ENCODE measurements at places on chromosomes 11 and 22.
A peak's percentile ranks its signal among the peaks of the same experiment; 100 is the strongest.

DNA sequence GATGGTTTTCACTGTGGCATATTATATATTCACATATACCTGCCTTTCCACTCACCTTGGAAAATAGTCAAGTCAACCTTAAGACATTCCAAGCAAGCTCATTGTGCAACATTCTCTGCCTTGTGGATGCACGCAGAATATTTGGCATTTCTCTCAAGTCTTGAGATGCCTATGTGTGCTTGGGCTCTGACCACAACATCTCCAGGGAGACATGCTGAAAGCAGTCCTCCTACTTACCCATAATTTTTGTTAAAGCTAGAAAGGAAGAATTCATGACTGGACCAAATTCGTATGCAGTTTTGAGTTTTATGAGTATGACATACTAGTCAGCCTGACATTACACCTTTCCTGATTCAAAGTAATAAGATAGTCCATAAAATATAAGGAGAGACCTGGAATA lies 684.0 kb downstream of the OPCML start:
- DNase-seq: peak; percentile 48

DNA sequence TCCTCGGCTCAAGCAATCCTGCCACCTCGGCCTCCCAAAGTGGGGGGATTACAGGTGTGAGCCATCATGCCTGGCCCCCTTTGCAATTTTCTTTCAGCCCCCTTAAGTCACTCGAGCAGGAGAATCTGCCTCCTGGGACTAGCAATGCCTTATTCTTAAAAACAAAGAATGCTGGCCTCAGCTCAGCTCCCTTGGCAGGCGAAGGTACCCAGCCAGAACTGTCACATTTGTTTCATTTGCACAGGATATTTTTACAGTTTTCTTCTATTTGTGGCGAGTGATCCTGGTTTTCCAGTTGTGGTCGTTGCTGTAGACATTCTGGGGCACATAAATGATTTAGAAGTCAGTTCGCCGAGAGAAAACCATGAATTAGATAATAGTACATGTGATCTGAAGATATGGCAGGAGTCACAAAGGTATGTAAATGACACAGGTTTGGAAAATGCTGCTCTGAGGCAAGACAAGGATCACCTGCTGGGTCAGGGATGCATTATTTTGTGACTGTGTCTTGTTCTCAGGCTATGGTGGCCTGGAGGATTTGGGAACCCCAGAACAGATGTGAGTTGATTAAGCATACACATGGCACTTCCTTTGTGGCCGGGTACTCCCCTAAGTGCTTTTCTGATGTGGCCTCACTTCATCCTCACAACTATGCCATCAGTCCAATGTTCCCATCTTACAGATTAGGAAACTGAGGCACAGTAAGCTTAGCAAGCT lies 51.2 kb upstream of the SLC22A12 start:
- DNase-seq: no peak

DNA sequence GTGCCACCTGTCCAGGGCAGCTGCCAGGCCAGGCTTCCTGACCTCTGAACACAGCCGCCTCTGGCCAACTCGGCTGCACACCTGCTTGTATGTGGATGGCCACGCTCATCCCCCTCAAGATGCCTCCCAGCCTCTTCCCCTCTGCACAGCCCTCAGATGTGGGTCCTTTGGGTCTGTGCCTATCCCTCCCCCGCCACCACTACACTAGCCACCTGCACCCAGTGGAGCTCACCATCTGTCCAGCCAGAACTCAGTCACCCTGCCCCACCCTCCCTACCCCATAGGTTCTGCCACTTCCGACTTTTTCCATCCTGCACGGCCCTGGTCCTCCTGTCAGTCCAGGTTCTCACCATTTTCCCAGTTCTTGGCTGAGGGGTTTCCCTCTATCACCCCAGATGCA lies 44.6 kb downstream of the PHF21B start:
- no peak for DNase-seq

DNA sequence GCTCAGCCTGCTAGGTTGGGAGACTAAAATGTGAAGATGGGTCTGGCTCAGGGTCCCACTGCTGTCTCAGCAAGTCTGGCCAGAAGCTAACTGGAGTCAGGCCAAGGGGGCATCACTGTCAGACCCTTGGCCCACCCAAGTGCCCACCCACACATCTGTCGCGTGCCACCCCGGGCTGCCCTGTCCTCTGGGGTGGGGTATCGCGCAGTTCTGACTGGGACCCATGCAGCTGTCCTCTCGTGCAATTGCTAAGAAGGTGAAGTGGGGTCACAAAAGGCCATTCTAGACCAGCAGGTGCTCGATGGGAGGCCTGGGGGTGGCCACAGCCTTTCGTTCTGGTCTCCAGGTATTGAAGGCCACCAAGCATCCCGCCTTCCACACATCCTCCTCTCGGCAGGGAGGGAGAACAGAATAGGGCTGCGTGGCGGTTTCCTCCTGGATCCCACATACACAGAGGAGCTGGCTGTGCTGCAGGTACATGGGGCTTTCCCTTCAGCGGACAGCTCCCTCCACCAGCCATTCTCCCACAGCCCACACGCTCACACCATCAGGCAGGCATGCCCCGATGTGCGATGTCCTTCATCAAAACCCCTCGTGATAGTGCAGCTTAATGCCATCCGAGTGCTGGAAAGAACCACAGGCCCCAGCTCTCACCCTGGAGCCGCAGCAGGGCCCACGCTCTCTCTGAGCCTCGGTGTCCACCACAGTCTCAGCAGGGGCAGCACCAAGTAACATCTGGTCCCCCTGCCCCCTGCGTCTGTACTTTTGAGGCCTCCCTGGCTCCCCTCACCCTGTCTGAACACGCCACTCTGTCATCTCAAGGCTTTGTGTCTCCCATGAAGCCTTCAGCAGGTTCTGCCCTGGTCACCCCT lies 37.6 kb downstream of the SHANK2 start:
- DNase-seq: no peak

- no peak for DNase-seq
Observed at GRCh38 chr22:41598081-41598480, 8.4 kb upstream of the PMM1 start.

DNA sequence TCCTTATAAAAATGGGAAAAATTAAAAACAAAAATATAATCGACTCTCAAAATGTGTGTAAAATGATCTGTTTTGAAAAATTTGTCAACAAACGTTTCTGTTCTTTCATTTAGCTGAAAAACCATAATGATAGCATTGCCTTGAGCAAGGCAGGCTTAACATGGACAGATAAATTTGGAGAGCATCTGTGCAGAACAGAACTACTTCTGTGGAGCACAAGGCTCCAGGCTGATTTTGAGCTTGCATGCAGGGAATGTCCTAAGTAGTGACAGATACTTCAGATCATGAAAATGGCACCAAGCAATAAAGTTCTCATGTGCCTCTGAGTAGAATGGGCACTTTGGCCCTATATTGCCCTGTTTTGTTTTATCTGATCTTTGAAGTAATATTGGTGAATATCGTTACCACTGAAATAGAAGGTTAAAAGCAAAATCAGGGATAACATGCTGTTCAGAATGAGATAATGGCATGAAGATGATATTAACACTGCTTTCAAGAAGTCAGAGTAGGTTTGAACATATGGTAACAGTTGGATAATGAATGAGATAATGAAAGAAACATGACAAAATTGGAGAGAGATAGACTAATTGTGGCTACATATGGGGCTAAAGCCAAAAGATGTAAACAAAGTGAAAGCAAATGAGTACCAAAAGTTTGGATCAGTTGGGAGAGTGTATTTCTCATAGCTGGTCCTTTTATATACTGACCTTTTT lies 730.5 kb upstream of the CCDC179 start:
- no peak for DNase-seq

- DNase-seq: no peak
Observed at GRCh38 chr11:106523921-106524320, 446.5 kb downstream of the AASDHPPT start.

- DNase-seq: no peak
Observed at GRCh38 chr22:34738661-34739400, 327.1 kb upstream of the ISX start.

DNA sequence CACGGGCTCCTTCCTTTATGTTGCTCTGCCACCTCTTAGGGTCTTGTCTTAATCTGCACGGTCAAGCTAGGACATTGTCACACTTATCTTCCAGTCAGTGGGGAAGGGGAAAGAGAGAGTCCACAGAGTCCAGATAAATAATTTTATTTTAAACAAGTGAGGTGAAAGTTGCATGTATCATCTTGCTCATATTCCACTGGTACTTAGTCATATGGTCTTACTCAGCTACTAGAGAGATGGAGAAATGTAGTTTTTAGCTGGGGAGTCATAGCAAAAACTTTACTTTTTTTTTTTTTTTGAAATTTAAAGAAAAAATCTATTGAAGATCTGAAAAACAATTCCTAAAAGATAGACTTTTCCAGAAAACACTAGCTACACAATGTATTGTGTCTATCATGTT lies 29.0 kb downstream of the PDE3B start:
- DNase-seq: no peak

DNA sequence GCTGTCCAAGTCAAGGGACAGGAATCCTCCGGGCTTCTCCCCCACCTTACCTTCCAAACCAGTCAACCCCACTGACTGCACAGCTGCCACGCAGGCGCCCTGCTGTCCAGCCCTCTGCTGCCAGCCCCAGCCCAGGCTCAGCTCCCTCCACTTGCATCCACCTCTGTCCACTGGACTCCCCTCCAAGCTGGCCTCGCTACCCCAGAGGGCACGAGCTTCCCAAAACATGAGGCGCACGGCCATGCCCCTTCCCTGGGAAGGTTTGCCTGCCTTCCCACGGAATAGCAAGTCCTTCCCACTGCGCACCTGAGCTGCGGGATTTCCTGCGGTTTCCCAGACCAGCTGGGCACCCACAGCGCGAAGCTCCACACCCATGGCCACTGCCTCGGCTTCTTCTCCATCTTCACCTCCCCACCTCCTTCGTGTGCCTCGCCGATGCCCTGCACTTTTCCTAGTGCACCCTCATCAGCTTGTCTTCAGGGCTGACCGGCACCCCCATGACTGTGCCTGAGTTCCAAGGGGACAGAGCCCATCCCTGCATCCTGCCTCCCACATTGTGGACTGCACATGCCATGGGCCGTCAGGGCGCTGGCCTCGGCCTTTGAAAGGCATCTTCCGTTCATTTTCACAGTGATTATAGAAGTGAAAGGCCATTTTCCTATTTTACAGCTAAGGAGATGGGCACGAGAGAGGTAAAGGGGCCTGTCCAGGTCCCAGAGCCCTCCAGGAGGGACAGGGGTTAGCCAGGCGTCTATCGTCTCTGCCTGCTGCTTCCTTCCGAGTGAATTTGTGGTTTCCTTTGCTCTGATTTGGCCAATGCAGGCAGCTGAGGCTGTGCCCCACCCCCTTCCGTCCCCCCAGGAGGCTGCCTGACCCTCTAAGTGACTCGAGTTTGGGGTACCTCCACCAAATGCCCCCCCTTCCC lies 16.4 kb downstream of the IFITM10 start:
- no peak for DNase-seq

GRCh38 chr22:29054251-29054767 lies 7.3 kb downstream of the C22orf31 start:
- DNase-seq: no peak

- DNase-seq: no peak
Observed at GRCh38 chr22:25060522-25061071, 108.1 kb downstream of the KIAA1671 start.

DNA sequence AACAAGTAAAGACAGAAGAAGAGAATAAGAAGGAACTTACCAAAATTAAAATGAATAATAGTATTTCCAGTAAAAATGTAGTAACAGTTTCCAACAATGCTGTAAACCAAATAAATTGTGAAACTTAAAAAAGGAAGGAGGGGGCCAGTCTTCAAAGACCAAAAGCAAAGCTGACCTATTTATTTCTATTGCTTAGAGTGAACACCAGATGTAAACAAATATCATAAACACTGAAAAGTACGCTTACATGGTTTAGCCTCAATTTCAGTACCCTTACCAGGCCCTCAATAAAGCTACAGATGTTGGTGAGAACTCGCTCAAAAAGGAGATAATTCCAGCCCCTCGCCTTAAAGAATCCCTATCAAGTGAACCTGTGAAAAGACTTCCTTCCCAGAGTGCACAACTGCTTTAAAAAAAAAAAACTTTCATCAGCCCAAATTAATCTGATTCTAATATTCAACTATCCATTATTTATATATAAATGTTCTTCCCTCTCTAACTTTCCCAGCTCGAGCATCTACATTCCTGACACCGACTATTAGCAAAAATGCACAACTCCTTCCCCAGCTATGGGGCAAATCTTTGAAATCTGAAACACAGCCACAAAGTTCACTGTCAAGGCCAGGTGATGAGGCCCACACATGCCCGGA lies 2.4 kb downstream of the PHF21A start:
- no peak for DNase-seq

DNA sequence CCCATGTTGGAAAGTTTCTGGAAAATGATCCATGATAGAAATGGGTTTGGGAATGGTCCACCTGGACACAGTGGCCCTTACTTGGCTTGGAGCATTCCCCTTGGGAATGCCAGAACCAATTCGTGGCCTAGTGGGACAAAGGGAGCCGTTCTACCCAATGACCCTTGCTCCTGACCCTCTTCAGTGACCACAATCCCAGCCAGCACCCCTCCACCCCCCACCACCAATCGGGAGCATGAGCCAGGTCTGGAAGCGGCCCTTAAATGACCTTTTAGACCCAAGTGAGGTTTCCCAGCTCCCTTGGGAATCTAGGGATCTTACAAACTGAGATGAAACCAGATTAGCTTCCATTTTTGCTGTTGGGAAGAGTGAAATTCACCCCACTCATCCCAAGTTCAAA lies 51.3 kb upstream of the CDON start:
- no peak for DNase-seq

DNA sequence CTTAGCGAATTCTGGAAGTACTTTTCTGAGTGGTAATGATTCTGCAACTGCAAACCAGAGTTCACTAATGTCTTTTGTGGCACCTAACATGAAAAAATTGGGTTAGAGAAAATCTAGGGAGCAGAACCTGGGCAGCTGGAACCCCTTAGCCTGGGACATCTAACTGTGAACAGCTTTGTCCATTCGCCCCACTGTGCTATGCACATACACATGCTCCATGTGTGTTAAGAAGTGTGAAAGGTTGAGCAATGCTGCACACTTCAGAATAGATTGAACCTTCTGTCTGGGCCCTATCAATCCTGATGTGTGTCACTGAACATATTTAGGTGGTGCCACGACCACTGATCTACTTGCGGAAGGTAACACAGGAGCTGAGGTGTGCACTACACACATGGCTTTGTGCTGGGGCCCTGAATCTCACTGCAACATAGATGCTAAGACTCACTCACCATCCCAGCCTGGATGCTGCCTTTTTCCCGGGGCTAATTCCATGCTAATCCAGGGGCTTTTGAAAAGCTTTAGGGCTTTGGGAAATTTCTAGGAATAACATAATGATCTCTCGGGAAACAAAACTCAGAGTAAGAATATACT lies 976.2 kb downstream of the NTM start:
- DNase-seq: no peak

DNA sequence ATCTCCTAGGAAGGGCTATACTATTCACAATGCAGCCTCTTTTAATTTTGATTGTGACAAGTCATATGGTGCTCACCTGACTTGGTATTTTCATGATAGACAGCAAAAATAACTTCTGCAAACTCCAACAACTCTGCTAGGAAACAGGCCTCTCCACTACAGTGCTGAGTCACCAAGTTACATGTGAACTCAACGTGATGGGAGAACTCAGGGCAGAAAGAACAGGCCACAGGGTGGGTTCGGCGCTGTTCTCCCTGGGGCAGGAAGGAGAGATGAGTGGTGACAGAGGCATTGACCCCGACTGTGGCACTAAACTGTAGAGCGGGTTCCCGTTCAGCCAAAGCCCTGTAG lies 76.6 kb upstream of the UCP3 start:
- DNase-seq: no peak

- DNase-seq: no peak
Observed at GRCh38 chr11:64597671-64598101, 6.7 kb downstream of the SLC22A12 start.

GRCh38 chr11:3161309-3161708 lies 3.8 kb downstream of the OSBPL5 start:
- DNase-seq: no peak
